ENCODE measurements at places on chromosomes 5 and 9. TPM values are rescaled to one million over a fixed set of nuclear protein-coding genes. Genes with fewer than 3 reads are reported as not detected.

Gene DMRT3
- total RNA-seq = not detected

Gene FOXD4L5
- not detected for total RNA-seq

Gene FOXD1
- total RNA-seq = 0.41 TPM

Gene PCDHB12
- total RNA-seq = not detected

Gene SELENOP
- 1.1 TPM for total RNA-seq

GRCh38 chr5:39371367-39371635 is 7.0 kb upstream of the C9 start:
- no peak overlapping the region for H3K27ac ChIP-seq
- no peaks in the 10 kb centered on the region for H3K4me1 ChIP-seq

- no peaks in the 10 kb centered on the region for H3K36me3 ChIP-seq
- H3K4me3 ChIP-seq = no peak overlapping the region
- H3K4me1 ChIP-seq = no peaks in the 10 kb centered on the region
Measured at GRCh38 chr5:123454259-123454911, 31.2 kb upstream of the CEP120 start.

- H3K27ac ChIP-seq = no peak overlapping the region
- DNase-seq = no peak
- no peaks in the 10 kb centered on the region for H3K4me1 ChIP-seq
- H3K36me3 ChIP-seq = no peaks in the 10 kb centered on the region
- no peaks in the 10 kb centered on the region for H3K27me3 ChIP-seq
- no peak overlapping the region for H3K4me3 ChIP-seq
Measured at GRCh38 chr5:114726131-114726530, 364.3 kb downstream of the KCNN2 start.

GRCh38 chr5:170880084-170880483 is 18.3 kb downstream of the RANBP17 start:
- no peaks in the 10 kb centered on the region for H3K36me3 ChIP-seq
- no peaks in the 10 kb centered on the region for H3K4me1 ChIP-seq
- DNase-seq = no peak
- no peaks in the 10 kb centered on the region for H3K27me3 ChIP-seq
- no peak overlapping the region for H3K4me3 ChIP-seq

DNA sequence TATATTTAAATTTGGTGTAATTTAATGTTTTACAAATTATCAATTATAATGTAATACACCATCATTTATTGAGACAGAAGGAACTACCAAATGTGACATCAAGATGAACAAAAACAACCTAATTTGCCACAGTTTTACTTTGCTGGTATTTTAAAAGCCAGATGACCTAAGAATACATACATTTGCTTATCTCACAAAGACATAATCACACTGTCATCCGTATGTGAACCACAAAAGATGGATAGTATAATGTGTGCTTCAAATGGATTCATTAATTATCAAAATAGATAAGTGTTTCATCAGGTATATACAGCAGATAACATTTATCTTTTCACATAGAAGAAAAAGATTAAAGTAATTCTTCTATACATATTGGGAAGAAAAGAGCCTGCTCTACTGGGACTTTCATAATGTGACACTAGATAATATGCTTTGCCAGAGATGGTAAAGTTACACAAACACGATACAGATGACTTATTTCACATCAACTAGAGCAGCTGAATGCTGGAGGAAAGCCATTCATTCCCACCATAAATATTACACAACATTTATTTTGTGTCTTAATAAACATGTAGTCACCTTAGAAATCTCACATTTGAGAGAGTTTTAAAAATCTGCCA is 278.5 kb downstream of the ISL1 start:
- H3K27ac ChIP-seq = no peak overlapping the region
- DNase-seq = no peak
- H3K4me3 ChIP-seq = no peak overlapping the region
- no peaks in the 10 kb centered on the region for H3K4me1 ChIP-seq
- no peaks in the 10 kb centered on the region for H3K36me3 ChIP-seq
- no peaks in the 10 kb centered on the region for H3K27me3 ChIP-seq

GRCh38 chr5:7717691-7718090 is 133.2 kb downstream of the CFAP90 start:
- H3K4me3 ChIP-seq = no peak overlapping the region
- no peaks in the 10 kb centered on the region for H3K27me3 ChIP-seq

DNA sequence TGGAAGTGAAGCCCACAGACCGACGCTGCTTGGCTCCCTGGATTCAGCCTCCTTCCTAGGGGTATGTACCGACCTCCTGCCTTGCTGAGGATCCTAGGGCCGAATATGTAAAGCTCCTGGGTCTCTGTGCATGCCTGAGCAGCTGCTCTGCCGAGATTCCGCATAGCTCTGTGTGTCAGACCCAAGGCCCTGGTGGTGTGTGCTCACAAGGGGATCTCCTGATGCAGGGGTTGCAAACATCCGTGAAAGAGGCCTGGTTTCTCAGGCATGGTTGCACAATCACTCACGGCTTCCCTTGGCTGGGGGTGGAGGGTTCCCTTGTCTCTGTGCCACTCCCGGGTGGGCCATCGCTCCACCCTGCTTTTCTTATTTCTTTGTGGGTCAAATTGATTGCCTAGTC is 19.9 kb upstream of the SVEP1 start:
- H3K27me3 ChIP-seq = no peaks in the 10 kb centered on the region
- H3K27ac ChIP-seq = no peak overlapping the region
- no peaks in the 10 kb centered on the region for H3K36me3 ChIP-seq
- H3K4me3 ChIP-seq = no peak overlapping the region

- H3K36me3 ChIP-seq = no peaks in the 10 kb centered on the region
- no peaks in the 10 kb centered on the region for H3K4me1 ChIP-seq
- H3K4me3 ChIP-seq = no peak overlapping the region
- DNase-seq = no peak
Measured at GRCh38 chr9:75975071-75975470, 84.6 kb downstream of the PCSK5 start.

- H3K36me3 ChIP-seq = peaks cover 84% of the 10 kb centered on the region
- no peak overlapping the region for H3K27ac ChIP-seq
- no peaks in the 10 kb centered on the region for H3K27me3 ChIP-seq
- H3K4me1 ChIP-seq = no peaks in the 10 kb centered on the region
Measured at GRCh38 chr5:150394131-150394530, 18.6 kb downstream of the CD74 start.

GRCh38 chr9:127278372-127278771 is 13.8 kb downstream of the GARNL3 start:
- DNase-seq = no peak
- H3K27ac ChIP-seq = no peak overlapping the region

- no peak overlapping the region for H3K4me3 ChIP-seq
- H3K4me1 ChIP-seq = peaks cover 3% of the 10 kb centered on the region
- H3K36me3 ChIP-seq = no peaks in the 10 kb centered on the region
- DNase-seq = no peak
- no peak overlapping the region for H3K27ac ChIP-seq
- no peaks in the 10 kb centered on the region for H3K27me3 ChIP-seq
Measured at GRCh38 chr9:120944434-120944843, 17.8 kb upstream of the TRAF1 start.

DNA sequence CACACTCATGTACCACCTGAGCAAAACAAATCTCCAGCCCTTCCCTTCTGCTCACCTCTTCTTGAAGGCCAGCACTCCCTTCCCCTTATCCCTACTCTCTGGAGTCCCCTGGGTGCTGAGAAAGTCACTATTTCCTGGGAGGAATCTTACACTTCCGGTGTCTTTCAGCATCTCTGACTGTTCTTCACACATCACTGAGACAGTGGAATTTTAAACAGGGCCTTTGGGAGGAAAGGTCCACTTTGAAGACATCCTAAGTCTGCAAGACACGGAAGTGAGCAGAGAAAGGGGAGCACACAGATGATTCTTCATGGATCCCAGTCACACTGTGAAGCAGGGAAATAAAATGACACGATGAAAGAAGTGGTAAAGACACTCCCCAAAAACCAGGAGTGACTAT is 25.6 kb downstream of the FRMD3 start:
- no peaks in the 10 kb centered on the region for H3K27me3 ChIP-seq
- H3K27ac ChIP-seq = no peak overlapping the region
- peaks cover 9% of the 10 kb centered on the region for H3K4me1 ChIP-seq
- no peak overlapping the region for H3K4me3 ChIP-seq
- H3K36me3 ChIP-seq = no peaks in the 10 kb centered on the region

- DNase-seq = no peak
- no peaks in the 10 kb centered on the region for H3K36me3 ChIP-seq
- H3K4me3 ChIP-seq = no peak overlapping the region
Measured at GRCh38 chr5:98187945-98188344, 585.5 kb upstream of the RGMB start.

- H3K4me1 ChIP-seq = peaks cover 20% of the 10 kb centered on the region
- no peak overlapping the region for H3K27ac ChIP-seq
- peaks cover 2% of the 10 kb centered on the region for H3K36me3 ChIP-seq
- H3K27me3 ChIP-seq = peaks cover 10% of the 10 kb centered on the region
- no peak overlapping the region for H3K4me3 ChIP-seq
- DNase-seq = peak; percentile 62
Measured at GRCh38 chr9:126500600-126501382, 112.9 kb upstream of the LMX1B start.

DNA sequence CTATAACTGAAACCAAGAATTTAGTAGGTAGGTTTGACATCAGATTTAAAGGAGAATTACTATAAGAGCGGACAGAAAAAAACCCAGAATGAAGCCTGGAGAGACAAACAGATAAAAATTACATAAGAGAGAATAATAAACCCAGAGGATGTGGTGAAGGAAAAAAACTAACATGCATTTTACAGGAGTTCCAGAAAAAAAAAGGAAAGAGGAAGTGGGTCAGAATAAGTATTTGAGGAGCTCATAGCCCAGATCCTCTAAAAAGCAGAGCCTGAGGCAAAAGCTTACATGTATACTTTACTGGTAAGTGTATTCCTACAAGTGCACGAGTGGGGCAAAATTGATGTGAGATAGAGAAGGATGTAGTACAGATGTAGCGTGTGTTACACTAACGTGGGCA is 43.1 kb upstream of the NAA35 start:
- no peak overlapping the region for H3K27ac ChIP-seq
- H3K4me3 ChIP-seq = no peak overlapping the region
- DNase-seq = no peak
- no peaks in the 10 kb centered on the region for H3K36me3 ChIP-seq

GRCh38 chr9:112764344-112764743 is 13.8 kb downstream of the SNX30 start:
- no peaks in the 10 kb centered on the region for H3K27me3 ChIP-seq
- DNase-seq = no peak
- H3K27ac ChIP-seq = no peak overlapping the region
- H3K36me3 ChIP-seq = no peaks in the 10 kb centered on the region

DNA sequence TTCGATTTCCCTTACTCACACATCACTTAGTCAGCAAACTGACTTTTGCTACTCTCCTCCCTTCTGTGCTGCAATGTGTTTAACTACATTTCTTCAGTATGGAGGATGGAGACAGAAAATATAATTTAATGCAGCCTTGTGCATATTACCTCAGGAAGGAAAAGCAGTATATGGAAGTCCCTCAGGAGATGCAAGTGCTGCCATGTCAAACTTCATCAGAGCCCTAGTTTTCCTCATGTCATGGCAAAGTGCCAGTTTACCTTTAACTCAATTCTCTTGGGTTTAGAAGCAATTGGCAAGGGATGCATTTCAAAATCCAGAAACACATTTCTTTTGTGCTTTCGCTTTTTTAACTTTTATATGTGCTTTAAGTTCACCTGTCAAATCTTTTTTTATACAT is 365.4 kb downstream of the ISL1 start:
- no peak overlapping the region for H3K27ac ChIP-seq
- no peak for DNase-seq
- no peaks in the 10 kb centered on the region for H3K27me3 ChIP-seq
- no peaks in the 10 kb centered on the region for H3K36me3 ChIP-seq

- H3K36me3 ChIP-seq = no peaks in the 10 kb centered on the region
- no peak overlapping the region for H3K27ac ChIP-seq
- H3K4me1 ChIP-seq = no peaks in the 10 kb centered on the region
- H3K4me3 ChIP-seq = no peak overlapping the region
- H3K27me3 ChIP-seq = no peaks in the 10 kb centered on the region
- DNase-seq = no peak
Measured at GRCh38 chr9:79352322-79352721, 219.4 kb upstream of the TLE4 start.

All from natural killer cell (primary cell).